ENCODE measurements at places on chromosomes 12 and 14.

DNA sequence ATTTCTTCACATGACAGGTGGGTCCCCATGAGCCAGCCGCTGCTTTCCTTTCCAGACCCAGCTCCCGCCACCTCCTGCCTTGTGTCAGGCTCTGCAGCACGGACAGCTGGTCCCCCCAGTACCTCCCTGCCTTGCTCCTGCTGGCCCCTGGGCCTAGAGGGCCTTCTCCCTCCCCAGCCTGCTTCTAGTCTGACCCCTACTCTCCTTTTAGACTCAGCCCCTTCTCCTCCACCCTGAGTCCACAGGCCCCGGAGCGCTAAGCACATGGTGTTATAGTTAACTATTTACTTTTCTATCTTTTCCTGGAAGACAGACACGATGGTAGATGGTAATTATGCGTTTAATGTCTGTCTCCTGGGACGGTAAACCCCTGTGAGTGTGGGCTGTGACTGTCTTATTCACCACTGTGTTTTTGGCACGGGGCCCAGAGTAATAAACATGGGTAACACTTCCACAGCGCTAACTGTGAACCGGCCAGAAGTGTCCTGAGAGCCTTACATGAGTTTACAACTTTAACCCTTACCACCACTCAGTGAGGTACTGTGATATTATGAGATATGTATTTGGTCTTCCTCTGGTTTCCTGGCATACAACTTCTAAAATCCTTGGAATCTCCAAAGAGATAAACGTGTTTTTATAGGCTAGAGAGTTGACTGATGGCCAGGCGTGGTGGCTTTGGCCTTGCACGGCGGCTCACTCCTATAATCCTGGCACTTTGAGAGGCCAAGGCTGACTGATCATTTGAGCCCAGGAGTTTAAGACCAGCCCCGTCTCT is 41.2 kb downstream of the DGLUCY start:
- peak; percentile 69 for DNase-seq

GRCh38 chr14:76163668-76164363 is 12.1 kb downstream of the GPATCH2L start:
- DNase-seq: no peak

DNA sequence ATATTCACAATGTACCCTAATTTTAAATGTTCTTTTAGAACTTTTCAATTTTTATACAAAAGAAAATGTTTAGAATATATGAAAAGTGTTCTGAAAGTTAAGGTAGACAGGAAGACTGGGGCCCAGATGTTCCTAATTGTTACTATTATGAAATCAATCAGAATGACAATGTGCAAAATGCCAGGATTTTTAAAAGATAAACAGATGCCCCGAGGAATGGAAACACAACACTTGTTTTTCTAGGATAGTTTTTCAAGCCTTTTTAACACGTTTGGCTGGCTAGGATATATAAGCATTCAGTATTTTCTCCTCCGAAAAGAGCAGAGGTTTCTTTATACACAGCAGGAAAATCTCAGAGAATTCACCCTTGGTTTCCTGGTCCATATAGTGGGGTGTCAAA is 106.8 kb downstream of the ESR2 start:
- no peak for DNase-seq

DNA sequence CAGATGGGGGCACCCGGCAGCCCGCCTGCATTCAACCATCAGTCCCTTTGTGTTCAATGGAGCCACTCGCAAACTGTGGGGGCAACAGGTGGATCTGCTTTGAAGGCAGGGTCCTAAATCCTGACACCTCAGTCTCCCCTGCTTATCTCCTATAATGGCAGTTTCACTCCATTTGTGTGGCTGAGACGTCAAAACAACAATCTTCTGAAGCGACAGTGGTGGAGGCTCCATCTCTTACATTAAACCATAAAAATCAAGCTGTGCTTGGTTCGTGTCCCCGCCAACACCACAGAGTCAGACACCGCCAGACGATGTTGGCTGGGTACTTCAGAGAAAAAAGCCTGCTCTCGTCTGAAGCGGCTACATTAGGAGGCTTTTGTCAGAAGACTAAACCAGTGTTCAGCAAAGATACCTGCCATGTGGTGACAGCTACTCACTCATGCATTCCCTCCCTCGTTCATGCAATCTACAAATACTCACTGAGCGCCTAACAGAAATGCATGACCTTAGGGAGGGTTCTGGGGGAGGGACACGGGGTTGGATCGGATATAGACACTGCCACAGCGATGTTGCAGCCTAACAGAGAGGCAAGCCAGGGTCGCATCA is 253.9 kb downstream of the FOXN3 start:
- DNase-seq: no peak

- DNase-seq: no peak
These were observed 86.5 kb downstream of the DHRS2 start for GRCh38 chr14:23722675-23723074.

DNA sequence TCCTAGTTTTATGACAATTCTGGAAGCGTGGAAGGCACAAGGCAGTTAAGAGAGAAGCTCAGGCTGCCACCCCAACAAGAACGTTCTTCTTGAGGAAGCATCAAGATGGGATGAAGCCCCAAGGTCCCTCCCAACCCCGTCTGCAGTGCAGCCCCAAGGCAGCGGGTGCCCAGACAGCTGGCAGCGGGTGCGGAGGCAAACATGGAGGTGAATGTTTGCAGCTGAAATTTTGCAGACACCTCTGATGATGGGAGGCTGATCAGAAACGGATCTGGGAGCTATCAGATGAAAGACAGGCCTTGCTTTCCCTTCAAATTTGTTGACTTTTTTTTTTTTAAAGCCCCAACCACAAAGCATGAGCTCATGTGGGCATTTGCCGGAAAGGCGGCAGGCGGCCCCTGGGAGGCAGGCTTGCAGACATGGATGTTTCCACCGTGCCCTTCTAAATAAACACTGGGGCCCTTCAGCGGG is 230.7 kb upstream of the RTL1 start:
- DNase-seq: no peak

DNA sequence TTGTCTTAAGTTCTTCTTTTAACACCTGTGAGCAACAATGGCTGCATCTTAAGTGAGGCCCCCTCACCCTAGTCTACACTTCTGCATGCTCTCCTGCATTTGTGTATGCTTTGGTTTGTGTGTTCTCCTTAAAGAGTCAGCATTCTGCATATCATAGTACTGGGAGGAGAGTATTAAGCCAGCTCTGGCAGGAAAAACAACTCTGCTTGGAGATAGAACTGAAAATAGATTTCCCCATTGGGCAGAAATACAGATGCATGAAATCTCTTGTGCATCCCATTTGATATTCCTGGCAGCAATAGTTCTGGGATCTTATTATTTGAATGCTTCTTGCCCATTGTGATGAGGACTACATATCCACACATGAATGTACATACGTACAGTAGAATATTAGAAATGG is 70.6 kb upstream of the PRICKLE1 start:
- no peak for DNase-seq

DNA sequence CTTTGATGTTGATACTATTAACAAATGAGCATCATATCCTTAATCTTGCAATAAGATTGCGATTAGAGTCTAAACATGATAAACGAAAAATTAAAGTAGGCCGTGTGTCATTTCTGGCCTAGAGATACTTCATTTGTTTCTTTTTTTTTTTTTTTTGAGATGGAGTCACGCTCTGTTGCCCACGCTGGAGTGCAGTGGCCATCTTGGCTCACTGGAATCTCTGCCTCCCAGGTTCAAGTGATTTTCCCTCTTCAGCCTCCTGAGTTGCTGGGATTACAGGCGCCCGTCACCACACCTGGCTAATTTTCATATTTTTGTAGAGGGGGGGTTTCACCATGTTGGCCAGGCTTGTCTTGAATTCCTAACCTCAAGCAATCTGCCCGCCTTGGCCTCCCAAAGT is 446.9 kb downstream of the PCNX1 start:
- no peak for DNase-seq

GRCh38 chr12:82687021-82688011 is 610 bp downstream of the TMTC2 start:
- DNase-seq: no peak

Data from T47D (cell line).